ENCODE measurements at places on chromosomes 7 and 10.

DNA sequence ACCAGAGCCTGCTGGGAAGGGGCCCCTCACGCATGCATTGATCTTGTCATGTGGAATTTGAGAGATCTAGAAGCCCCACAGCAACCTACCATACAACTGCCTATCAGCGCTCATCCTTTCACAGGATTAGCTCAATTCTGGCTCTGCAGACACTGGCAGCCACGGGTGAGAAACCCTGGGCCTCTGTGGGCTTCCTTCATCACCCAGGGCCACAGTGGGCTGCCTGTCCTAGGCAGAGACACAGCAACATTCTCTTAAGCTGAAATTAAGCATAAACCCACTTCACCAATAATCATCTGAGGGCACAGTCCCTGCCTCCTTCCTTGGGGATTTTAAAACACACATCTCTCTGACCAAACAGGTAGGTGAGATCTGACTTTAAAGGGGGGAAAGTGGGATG is 3.3 kb upstream of the PRSS2 start:
- DNase-seq = no peak

- no peak for DNase-seq
These were observed 50.5 kb downstream of the PNLIPRP3 start for GRCh38 chr10:116477986-116478664.

GRCh38 chr7:83796760-83797159 is 147.8 kb upstream of the SEMA3E start:
- no peak for DNase-seq

DNA sequence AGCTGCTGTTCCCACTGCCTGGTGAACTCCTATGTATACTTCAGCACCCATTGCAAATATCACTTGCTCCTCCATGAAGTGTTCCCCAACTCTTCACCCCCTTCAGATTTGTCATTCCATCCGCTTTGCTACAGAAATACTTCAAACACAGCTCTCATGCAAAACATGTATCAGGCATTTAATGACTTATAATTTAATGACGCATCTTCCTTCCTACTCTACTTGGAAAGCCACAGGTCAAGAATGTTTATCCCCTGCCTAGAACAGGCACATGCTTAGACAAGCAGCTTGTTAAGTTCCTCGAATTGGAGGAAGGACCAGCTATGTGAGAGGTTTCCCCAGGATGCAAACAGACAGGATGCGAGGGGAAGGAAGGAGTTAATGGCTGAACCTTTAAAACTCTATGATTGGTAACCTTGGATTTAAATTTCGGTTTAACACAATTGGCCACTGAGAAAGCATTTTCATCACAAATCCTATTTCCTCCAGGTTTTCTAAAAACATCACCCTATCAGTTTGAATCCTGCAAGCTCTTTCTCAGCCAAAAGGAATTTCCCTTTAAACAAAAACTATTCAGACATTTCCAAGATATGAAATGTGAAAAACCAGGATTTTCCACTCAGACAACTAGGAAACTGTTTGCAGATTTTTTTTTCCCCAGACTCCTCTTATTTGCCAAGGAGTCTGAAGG is 11.5 kb downstream of the CREB3L2 start:
- peak; percentile 86 for DNase-seq

- no peak for DNase-seq
These were observed 241.2 kb downstream of the CCDC7 start for GRCh38 chr10:32687116-32687515.

DNA sequence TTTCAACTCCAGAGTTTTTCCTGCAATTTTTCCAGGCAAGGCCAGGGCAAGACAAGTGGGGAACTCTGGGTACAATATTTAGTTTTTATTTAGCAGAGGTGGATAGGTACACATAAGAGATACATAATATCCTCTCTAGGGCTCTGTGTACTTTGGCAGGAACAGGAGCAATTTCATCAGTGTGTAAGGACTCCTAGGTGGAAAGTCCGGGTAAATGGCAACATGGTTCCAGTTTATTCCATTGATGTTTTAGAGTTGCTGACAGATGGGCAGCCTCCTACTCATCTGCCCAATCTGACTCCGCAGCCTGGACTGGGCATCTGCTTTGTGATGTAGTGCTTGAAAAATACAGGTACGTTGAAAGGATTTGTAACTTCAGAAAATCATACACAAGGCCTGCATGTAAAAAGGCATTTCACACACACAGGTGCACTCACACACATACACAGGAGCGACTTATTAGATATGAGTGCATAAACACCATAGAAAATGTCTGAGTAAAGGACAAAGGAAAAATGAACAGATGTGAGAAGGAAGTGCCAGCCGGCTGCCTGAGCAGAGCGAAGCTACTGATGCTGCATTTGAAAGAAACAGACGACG is 5.7 kb downstream of the PON1 start:
- DNase-seq = no peak

DNA sequence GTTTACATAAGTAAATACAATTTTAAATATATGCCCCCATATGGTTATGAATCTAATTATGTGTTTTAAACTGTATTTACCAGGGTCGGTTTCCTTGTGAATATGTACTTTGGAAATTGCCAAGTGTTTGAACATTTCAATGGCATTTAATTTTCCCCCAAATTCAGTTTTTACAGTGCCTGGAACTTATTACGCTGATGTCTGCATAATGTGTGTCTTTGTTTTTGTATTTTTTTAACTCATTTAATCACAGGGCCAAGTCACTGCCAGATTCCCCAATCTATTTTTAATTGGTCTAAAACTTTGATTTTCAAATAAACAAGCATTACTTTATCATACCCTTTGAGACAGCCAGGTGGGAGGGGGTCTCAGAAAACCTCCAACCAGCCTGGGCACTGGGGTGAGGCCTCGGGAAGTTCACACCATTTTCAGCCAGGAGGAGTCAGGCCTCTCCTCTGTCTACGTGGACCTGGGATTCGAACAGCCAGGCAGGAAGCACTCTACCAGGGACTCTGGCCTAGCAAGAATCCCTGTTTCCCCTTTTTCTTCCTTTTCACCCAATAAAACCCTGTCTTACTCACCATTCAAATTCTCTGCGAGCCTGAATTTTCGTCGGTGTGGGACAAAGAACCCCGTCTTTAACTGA is 151.5 kb upstream of the COL1A2 start:
- DNase-seq = no peak

GRCh38 chr10:77679217-77679616 is 41.6 kb upstream of the KCNMA1 start:
- DNase-seq = no peak

DNA sequence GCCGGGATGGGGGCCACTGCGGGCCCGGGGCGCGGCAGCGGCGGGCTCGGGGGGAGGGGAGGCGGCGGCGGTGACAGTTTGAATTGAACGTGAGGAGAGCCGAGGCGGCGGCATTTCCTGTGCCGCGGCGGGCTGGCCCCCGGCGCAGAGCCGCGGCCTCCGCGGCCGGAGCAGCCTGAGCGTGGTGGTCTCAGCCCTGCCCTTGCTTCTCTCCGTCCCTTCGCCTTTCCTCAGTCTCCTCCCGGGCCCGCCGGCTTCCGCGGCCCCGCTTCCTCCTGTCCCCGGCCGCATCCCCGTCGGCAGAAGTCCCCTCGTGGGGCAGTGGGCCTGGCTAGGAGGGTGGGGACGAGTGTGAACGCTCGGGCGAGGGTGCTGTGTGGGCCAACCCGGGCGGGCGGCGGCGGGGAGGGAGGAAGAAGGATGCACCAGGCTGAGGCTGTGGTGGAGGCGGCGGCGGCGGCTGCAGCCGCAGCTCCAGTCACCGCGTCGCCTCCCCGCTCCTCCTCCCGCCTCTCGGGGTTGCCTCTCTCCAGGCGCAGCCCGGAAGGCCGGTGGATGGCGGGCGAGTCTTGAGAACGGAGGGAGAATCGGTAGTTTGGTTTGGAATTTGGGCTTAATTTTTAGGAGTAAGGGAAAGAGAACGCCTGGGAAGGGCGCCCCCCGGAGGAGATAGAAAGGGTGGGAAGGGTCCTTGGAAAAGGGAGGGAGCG is 690 bp downstream of the SEPTIN7 start:
- no peak for DNase-seq

GRCh38 chr7:151141311-151141854 is 26.1 kb downstream of the GBX1 start:
- no peak for DNase-seq

GRCh38 chr10:110344622-110345021 is 39.9 kb upstream of the SMNDC1 start:
- no peak for DNase-seq

DNA sequence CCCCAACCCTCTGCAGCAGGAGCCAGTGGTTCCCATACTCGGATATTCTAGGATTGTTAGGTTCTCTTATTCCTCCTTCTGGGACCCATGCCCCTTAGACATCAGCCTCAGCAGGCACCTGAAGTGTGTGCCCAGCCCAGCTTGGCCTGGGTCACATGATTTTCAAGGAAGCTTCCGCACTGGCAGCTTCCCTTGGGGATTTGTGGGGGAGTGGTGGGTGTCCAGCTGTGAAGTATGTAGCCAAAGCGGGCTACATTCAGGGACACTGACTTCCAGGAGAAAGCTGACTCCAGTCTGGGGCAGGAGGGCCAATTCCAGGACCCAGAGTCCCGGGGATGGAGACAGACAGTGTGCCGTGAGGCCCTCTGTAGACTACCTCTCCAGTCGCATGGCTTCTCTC is 1.3 kb downstream of the LDB1 start:
- DNase-seq = no peak

- no peak for DNase-seq
These were observed 448.1 kb upstream of the SEMA3D start for GRCh38 chr7:85634951-85635350.

- DNase-seq = no peak
These were observed 39.2 kb downstream of the MEOX2 start for GRCh38 chr7:15647309-15647708.

DNA sequence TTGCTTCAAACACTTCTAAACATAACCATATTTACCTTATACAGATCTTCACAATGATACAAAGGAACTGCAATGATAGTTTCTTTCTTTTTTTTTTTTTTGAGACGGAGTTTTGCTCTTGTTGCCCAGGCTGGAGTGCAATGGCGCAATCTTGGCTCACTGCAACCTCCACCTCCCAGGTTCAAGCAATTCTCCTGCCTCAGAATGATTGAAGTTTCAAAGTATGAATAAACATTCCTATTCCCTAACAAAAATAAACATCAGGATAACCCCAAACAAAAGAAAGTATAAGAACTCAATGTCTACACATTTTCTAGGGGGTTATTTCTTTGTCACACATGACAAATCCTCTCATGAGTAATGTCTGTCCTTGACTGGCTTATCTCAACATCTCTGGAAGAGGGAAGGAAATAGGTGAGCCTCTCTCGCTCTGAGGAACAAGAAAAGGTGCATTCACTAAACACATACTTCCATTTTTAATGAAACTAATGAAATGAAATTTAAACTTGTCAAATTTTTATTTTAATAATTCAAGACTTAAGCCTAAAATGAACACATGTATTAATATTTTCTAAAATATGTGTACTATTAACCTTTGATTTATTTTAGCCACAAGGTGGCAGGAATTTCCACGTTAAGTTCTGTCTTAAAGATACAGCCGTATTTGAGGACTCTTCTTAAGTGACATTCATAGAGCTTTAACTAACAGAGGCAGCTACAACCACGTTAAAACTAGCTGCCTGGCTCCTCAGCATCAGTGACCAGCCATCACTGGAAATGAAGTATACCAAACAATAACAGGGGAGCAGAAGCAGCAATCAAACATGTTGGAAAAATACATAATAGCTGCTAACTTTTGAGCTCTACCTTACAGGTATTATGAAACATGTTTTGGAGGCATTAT is 58.3 kb downstream of the MALSU1 start:
- no peak for DNase-seq
